CD14-positive monocyte (primary cell): ENCODE measurements at places on chromosomes 13 and 19. TPM values are rescaled to one million over a fixed set of nuclear protein-coding genes. Genes with fewer than 3 reads are reported as not detected.

LRP3 gene
- 11.9 and 20.4 TPM in 2 replicates for polyA plus RNA-seq

ZNF729 gene
- not detected for polyA plus RNA-seq

GIPR gene
- polyA plus RNA-seq, result not detected

ZNF649 gene
- polyA plus RNA-seq, result 3.9 TPM

CYP2F1 gene
- polyA plus RNA-seq, result not detected

TEAD2 gene
- not detected for polyA plus RNA-seq

CASP14 gene
- not detected in 2 replicates for polyA plus RNA-seq

CCDC70 gene
- polyA plus RNA-seq, result not detected in 2 replicates

GRCh38 chr13:46951516-46951915 lies 54.7 kb upstream of the HTR2A start:
- DNase-seq, result no peak

DNA sequence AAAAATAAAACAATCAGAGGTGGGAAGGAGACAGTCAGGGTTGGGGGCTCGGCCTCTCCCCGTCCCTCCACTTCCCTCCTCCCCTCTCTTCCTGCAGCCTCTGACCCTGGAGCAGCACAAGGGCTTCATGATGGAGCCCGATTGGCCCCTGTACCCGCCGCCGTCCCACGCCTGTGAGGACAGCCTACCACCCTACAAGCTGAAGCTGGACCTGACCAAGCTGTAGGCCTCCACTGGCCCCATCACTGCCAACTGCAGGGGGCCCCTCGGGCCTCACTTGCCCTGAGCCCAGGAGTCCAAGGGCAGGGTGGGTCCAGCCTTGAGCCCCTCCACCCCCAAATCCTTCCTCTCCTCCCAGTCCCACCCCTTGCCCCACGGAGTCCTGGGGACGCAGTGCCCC lies 7.6 kb downstream of the TMEM59L start:
- DNase-seq, result no peak

GRCh38 chr19:5358173-5358800 lies 17.7 kb upstream of the PTPRS start:
- DNase-seq, result no peak

GRCh38 chr13:46871557-46871956 lies 25.3 kb downstream of the HTR2A start:
- no peak for DNase-seq

DNA sequence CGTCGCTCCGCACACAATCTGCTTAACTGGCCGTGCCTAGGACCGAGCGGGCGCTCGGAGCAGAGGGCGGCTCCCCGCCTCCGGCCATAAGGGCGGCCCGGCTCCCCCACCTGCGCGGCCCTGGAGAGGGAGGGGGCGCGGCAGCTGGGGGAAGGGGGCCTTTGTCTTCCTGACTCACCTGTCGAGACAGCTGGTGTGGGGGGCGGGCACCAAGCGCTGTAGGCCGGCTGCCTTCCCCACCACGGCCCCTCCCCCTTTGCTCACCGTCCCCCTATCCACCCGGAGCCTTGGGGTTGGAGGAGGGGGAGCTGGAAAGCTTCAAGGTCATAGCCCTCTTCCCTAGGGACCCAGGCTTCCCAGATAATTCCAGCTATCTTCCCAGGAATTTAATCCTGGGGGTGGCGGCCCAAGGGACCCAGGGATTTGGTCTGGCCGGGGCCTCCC lies 1.2 kb downstream of the VASP start:
- peak; percentile 14 for DNase-seq

DNA sequence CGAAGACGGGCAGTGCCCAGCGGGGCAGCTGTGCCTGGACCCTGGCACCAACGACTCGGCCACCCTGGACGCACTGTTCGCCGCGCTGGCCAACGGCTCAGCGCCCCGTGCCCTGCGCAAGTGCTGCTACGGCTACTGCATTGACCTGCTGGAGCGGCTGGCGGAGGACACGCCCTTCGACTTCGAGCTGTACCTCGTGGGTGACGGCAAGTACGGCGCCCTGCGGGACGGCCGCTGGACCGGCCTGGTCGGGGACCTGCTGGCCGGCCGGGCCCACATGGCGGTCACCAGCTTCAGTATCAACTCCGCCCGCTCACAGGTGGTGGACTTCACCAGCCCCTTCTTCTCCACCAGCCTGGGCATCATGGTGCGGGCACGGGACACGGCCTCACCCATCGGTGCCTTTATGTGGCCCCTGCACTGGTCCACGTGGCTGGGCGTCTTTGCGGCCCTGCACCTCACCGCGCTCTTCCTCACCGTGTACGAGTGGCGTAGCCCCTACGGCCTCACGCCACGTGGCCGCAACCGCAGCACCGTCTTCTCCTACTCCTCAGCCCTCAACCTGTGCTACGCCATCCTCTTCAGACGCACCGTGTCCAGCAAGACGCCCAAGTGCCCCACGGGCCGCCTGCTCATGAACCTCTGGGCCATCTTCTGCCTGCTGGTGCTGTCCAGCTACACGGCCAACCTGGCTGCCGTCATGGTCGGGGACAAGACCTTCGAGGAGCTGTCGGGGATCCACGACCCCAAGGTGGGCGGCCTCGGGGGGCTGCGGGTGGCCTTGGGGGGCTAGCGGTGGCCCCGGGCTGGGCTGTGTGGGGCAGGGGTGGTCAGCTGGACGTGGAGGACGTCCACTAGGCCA lies 4.8 kb downstream of the GRIN3B start:
- DNase-seq, result no peak

GRCh38 chr13:77740097-77740735 lies 42.7 kb downstream of the SLAIN1 start:
- no peak for DNase-seq

GRCh38 chr13:101746513-101746912 lies 294.0 kb downstream of the ITGBL1 start:
- DNase-seq, result no peak

DNA sequence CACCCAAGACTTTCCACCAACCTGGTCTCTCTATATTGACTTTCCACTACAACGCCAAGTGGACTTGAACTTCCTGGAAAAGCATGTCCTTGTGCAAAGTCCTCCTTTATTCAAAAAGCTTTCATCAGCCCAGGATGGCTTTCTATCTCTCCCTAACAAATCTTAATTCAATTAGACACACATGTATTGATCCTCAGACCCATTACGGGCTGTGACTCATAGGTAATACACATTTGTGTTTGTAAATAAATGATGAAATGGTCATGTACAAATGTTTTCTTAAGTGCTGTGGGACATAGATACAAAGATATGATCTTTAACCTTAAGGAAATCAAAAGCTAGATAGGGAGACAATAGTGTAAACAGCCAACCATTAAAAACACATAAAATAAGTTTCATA lies 1189.7 kb downstream of the EFNB2 start:
- no peak for DNase-seq

GRCh38 chr19:10096615-10096963 lies 5.9 kb downstream of the ANGPTL6 start:
- no peak for DNase-seq

GRCh38 chr19:38836983-38837626 lies 5.5 kb upstream of the ECH1 start:
- no peak for DNase-seq

DNA sequence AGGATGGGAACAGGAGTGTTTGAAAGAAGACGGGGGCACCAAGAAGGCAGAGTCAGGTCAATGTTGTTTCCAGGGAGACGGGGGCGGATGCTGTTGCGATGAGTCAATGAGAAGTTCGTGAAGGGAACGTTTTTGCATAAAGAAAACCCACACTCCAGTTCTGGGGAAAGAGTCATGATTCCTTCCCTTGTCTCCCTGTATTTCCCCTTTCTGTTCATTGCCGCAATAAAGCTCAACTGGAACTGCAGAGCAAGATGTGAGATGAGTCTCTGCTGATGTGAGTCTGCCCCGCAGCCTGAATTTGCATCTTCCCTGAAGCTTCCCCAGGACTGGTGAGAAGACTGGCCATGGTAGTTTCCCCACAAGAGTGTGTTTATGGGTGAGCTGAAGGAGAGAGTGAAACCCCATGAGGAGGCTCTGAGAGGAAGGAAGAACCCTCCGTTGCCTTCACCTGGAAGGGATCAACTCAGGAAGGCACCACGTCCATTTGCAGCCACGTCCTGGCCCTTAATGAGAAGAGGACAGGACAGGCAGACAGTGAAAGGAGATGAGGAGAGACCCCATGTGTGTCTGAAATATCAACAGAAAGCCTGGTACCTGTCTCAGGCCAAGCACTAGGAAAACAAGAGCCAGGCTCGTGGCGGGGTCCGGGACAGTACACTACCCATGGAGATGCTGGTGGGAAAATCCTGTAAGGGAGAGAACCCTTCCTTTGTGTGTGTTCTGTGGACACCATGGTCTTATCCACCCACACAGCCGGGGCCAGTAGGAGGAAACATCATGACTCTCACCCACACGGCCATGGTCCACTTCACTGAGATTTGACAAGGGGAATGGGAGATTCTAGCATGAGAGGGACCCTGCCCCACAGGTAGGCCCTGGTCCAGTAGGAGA lies 13.7 kb downstream of the LILRA1 start:
- DNase-seq, result peak; percentile 89

- DNase-seq, result peak; percentile 26
Measured at GRCh38 chr13:49113526-49114286, 106.4 kb upstream of the MLNR start.

DNA sequence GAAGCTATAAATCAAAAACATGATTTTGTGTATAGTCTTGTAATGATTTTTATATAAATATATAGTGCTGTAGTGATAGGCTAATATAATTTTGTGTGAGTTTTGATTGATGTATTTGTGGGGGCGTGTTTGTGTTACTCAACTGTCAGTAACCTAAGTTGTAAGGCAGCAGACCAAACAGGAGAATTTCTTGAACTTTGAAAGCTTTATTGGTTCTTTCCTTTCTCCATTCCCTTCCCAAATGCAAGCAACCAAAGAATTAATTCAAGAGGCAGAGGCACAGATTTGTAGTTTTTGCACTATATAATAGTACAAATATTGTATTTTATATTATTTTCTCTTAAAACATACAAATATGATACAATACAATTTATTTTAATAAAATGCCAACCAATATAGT lies 109.6 kb downstream of the FLT1 start:
- DNase-seq, result no peak

DNA sequence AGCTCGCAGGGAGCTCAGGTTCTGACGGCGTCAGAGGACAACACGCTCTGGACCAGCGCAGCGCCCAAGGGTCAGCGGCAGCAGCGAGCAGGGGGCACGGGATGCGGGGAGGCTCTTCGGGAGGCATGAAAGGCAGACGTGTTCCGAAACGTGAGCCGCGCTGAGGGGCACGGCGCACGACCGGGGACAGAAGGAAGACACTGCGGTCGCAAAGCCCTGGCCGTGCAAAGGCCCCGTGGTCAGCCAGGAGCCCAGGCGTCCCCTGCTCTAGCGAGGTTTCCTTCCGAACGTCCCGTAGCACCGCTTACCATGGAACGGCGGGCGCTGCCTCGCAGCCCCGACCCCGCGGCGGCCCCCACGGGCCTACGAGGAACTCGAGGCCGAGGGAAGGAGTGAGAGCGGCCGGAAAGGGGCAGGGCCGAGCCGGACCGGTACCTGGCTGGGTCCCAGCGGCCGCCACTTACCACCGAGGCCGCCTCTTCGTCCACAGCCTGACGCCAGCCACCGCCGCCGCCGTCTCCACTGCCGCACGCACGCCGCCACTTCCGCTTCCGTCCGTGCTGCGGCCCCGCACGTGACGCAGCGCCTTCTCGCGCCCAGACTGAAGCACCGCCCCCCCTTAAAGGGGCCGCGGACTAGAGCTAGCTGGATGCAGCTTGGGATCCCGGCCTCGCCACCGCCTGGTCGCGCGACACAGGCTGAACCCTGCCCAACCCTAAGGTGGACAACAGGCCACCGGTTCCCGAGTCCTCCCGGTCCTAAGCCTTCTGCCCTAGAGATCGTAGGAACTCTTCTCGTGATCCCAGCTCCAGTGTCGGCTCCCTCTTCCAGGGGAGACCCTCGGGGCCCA lies 9.4 kb downstream of the ABHD17A start:
- peak; percentile 91 for DNase-seq

DNA sequence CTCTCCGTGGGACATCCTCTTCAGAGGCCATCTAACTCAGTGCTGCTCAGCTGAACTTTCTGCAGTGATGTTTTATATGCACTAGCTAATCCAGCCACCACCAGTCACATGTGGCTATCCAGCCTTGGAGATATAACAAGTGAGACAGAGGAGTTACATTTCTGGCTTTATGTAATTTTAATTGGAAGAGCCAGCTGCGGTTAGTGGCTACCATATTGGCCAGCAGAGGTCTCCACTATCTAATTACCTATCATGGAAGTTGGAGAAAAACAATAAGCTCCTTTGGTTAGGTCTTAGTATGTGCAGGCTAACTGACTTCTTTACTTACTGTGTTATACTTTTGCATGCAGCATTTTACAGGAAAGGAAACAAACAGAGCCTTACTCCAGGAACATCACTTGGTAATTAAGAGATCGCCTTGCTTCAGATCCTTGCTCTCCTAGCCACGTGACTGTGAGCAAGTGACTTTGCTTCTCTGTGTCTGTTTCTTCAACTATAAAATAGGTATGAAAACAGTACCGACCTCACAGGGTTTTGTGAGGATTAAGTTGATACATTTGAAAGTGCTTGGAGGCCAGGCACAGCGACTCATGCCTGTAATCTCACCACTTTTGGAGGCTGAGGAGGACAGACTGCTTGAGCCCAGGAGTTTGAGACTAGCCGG lies 1.6 kb upstream of the KLK10 start:
- peak; percentile 12 for DNase-seq

- DNase-seq, result no peak
Measured at GRCh38 chr19:2768365-2769132, 14.5 kb downstream of the SGTA start.

DNA sequence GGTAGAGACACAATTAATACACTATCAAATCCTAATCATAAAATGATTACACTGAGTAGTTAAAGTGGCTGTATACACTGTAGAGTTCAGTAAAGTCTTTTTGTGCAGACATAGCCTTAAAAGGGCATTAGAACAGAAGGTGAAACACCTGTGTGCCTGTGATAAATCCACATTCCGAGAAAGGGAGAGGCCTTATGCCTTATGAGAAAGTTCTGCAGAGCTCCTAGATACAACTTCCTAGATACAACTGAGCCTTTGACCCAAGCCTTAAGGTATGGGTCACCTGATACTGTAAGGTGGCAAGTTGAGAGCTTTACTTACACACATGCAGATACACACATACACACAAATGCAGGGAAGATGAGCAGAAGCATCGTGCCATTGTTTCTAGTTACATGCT lies 6.3 kb downstream of the SERP2 start:
- no peak for DNase-seq

GRCh38 chr13:69292789-69293425 lies 814.7 kb upstream of the ATXN8OS start:
- DNase-seq, result no peak
